Lower leg skin (tissue), 4 donors: ENCODE measurements at places on chromosomes 4 and X. TPM values are rescaled to one million over a fixed set of nuclear protein-coding genes. Genes with fewer than 3 reads are reported as not detected.

GAGE12E gene
- not detected for total RNA-seq

XAGE1A gene
- not detected for total RNA-seq

GABRE gene
- total RNA-seq, result 30.0 TPM

CLTRN gene
- total RNA-seq, result 0.38 TPM

SYN1 gene
- total RNA-seq, result 0.10 TPM

GRCh38 chr4:118972167-118972566 is 83.5 kb downstream of the SYNPO2 start:
- no peak for DNase-seq

GRCh38 chrX:22795671-22796070 is 204.1 kb upstream of the DDX53 start:
- no peak for DNase-seq

DNA sequence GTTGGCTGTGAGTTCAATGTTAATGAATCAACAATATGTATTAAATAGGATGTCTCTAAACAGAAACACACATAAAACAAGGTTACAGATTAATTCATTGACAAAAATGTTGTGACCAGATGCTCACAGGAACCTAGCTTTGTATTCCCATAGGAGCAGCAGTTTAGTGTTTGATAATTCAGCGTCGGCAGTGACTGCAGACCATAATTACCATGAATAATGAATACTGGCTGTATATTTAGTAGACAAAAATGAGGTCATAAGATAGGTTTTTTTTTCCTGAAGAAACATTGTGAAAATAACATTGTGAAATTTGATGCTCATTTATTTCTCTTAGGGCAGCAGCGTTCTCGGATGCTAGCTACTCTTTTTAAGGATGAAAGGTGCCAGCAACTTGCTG is 27.8 kb downstream of the COPS4 start:
- DNase-seq, result no peak

DNA sequence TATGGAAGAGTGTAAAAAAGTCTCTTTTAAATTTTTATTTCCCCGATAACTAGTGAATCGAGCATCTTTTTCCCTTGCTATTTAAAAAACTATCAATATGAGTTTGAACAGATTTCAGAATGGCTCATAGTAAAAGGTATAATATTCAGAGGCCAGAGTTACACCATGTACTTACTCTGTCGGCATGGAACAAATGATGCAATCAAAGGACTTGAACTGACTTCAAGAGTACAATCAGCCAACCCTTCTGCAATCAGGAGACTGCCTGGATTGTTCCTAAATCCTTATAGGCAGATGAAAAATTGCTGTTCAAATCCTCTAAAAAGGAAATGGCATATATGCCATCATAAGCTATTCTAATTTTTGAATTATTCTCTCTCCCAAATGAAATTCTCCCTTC is 273.3 kb downstream of the SH2D1A start:
- no peak for DNase-seq

GRCh38 chrX:107713543-107714205 is 61.9 kb downstream of the TSC22D3 start:
- DNase-seq, result no peak

DNA sequence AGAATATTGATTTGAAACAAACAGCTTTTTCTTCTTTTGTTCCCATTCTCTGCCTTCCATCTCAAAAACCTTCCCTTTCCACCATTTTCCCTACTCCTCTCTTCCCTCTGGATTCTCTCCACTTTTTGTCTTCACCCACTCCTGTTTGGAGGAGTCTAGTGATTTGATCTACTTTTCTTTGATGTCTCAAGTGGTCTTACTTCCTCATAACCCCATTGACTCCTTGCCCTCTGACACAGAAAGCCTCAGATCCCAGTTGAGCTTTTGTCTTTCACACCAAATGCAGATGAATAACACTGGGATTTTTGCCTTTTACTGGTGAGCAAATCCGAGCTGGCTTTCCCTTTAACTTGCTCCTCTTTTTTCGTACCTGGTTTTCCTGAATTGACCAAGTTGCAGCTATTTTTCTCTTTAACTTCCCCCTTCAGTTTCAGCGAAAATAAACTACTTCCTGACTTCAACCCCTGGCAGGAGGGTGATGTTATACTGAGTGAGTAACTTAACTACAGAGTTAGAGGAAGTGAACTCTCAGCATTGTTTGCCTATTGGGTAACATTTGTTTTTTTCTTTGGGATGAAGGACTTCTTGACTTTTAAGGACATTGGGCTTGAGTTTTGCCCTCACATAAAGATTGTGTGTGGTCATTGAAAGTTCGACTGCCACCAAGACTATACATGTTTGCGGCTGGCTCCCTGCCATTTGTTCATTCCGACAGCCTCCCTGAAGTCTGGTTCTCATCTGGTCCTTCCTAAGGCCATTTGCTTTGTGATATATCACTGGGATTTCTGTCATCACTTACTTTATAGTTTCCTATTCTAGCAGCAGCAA is 392.8 kb upstream of the NR3C2 start:
- no peak for DNase-seq

GRCh38 chrX:73214426-73215094 is at the start of gene NAP1L2:
TSS of gene NAP1L2 (minus strand) at chrX:73214851. CDS start at chrX:73214492, 359 bp downstream.
- DNase-seq, result peak; percentile 13

DNA sequence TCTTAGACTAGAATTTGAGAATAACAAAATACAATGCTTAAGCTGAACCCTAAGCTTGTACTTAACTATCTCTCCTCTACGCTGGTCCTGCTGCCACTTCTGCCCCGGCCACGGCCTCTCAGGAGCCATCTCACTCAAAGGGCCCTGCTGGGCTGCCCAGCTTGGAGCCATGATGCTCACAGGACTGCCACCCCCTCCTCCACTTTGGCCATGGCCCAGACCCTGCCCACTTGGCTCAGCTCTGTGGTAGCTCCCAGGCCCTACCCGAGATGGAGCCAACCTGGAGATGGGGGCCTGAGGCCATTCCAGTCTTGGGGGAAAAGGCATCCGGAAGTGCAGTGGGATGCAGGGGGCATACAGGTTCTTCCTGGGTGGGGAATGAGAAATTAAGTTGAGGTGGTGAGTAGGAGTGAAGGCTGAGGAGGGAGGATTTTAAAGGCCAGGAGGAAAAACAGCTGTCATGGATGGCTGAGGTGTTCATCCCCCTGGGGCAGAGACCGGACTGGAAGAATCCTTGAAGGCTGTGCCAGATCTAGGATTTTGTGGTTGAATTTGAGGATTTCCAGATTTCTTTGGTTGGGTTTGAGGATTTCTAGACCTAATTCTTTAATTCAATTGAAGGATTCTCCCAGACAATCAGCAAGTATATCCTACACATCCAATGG is 824 bp downstream of the SASH3 start:
- no peak for DNase-seq

- DNase-seq, result no peak
Measured at GRCh38 chrX:10007621-10008020, 40.5 kb downstream of the CLDN34 start.

GRCh38 chrX:132710656-132711155 is 221.9 kb upstream of the MBNL3 start:
- DNase-seq, result no peak

- DNase-seq, result no peak
Measured at GRCh38 chrX:148534291-148534690, 33.9 kb downstream of the AFF2 start.

DNA sequence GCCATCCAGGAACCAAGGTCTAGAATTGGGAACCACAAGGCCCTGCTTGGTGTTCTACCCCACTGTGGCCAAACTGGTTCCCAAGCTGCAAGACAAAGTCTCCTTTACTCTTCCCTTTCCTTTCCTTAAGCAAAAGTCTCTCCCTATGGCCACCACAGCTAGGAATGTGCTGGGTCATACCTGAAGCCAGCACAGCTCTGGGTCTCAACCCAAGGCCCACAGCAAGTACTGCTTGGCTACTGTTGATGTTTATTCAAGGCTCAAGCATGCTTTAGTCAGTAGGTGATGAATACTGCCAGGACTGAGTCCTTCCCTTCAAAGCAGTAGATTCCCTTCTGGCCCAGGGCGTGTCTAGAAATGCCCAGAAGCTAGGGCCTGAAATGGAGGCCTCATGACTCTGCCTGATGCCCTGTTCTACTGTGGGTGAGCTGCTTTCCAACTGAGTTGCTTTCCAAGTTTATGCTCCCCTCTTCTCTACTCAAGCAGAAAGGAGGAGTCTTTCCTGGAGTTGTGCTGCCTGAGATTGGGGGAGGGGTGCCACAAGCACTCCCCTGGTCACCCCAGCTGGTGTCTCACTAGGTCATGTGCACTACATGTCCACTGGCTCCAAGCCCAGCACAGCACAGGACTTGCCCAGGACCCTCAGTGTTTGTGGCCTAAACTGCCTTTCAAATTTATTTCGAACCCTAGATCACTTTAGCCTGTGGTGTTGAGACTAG is 44.9 kb downstream of the STAP1 start:
- DNase-seq, result no peak

DNA sequence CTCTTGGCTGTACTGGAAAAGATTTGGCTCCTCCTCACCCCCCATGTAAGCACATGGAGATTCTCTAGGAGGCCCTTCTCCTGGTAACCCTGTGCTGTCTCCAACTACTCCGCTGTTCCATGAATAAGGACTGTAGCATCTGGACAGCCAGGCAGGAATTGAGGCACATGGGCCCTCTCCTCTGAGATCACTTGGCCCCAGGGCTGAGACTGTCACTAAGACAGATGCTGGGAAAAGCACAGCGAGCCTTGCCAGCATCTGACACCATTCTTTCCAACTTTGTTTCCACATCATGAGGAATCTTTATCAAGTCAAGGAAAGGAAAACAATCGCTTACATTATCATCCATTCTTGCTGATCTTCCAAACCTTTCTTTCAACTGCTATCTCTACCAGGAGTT is 222.6 kb upstream of the INTU start:
- DNase-seq, result peak; percentile 91

DNA sequence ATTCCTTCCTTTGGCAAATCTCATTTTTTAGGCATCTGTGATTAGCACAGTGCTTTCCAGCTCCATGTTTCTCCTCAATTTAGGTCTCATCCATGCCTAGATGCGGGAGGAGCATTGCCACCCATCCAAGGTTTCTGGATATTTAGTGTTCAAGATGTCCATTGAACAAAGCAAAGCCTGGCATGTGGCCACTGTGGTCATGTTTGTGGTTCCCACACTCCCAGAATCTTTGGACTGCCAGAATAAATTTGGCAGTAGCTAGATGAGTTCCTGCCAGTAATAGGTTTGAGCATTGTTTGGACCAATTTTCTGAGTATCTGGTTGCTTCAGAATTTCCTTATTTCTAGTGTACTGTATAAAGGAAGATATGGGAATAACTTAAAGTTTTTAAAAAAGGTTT is 1124.1 kb downstream of the ADGRL3 start:
- no peak for DNase-seq
